ENCODE measurements at places on chromosomes 16 and 17. TPM values are rescaled to one million over a fixed set of nuclear protein-coding genes. Genes with fewer than 3 reads are reported as not detected.

GRCh38 chr17:51611585-51611984 is 351.2 kb downstream of the UTP18 start:
- no peak overlapping the region for H3K27ac ChIP-seq
- no peak overlapping the region for H3K4me3 ChIP-seq
- no peaks in the 10 kb centered on the region for H3K36me3 ChIP-seq
- no peaks in the 10 kb centered on the region for H3K27me3 ChIP-seq
- DNase-seq: no peak
- H3K4me1 ChIP-seq: no peaks in the 10 kb centered on the region

- no peak overlapping the region for H3K27ac ChIP-seq
- no peak overlapping the region for H3K4me3 ChIP-seq
- H3K4me1 ChIP-seq: 0 out of 2 replicates have a peak, but pooled peaks cover 5% of the 10 kb centered on the region
- no peaks in the 10 kb centered on the region for H3K27me3 ChIP-seq
- no peaks in the 10 kb centered on the region for H3K36me3 ChIP-seq
- no peak for DNase-seq
Observed at GRCh38 chr16:82005027-82005830, 6.0 kb downstream of the SDR42E1 start.

GRCh38 chr16:29877266-29877961 is 14.4 kb upstream of the CDIPT start:
- H3K36me3 ChIP-seq: no peaks in the 10 kb centered on the region
- peak; percentile 100 for DNase-seq
- H3K4me3 ChIP-seq: peak overlapping the region; percentile 54

DNA sequence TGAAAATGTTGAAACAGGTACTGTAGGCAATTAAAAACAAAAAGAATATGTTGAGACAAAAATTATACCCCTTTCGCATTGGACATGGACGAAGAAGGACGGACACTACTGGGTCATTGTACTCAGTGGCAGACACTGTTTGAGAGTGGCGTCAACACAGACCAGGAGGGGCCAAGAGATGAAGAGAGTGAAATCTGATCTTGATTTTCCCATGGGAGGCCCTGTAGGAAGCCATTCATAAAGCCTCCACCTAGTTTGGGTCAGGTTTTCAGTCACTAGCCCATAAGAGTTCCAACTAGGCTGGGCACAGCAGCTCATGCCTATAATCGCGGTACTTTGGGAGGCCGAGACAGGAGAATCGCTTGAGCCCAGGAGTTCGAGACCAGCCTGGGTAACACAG is 23.6 kb upstream of the SMURF2 start:
- no peak overlapping the region for H3K4me3 ChIP-seq
- H3K36me3 ChIP-seq: no peaks in the 10 kb centered on the region
- no peaks in the 10 kb centered on the region for H3K4me1 ChIP-seq

DNA sequence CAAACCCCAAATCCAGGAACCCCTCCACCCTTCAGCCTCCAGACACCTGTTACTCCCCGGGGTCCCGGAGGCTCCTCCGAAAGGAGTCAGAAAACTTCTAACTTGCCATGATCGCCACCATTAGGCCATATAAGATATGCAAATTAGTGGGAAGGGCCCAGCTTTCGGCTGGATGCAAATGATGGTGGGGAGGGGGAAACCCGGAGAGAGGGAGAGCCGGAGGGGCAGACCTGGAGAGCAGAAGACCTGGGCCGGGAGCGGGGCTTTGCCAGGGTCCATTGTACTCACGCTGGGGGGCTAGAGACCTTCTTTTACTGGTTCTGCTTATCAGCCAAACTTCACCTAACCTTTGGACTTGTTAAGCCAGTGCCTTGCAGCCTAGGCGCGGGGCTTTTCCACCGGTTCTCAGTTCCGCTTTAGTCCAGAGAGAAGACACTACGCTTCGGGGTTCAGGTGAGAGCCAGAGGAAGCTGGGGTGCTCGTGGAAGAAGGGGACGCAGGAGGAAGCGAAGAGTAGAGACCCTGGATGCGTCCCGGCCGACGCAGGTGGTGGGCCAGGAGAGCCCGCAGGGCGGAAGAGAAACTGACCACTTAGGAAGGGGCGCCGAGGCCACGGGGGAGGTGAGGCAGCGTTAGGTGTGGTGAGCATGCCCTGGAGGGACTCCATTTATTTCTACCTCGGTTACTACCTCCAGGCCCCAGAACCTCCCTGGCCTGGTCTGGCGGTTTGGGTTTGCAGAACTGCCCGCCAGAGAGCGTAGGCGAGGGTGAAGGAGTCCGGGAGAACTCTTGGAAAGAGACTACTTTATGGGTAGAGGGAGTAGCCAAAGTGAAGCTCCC is at the start of gene HNF1B:
TSS of gene HNF1B (minus strand) at position 99 of the 840 bp plus-strand sequence. CDS start 175 bp downstream, outside the sequence.
- H3K4me1 ChIP-seq: peaks cover 24% of the 10 kb centered on the region
- peaks cover 94% of the 10 kb centered on the region for H3K27me3 ChIP-seq
- peak within 1 kb of the TSS; percentile 78 for H3K4me3 ChIP-seq
- no peaks in the 10 kb centered on the region for H3K36me3 ChIP-seq

DNA sequence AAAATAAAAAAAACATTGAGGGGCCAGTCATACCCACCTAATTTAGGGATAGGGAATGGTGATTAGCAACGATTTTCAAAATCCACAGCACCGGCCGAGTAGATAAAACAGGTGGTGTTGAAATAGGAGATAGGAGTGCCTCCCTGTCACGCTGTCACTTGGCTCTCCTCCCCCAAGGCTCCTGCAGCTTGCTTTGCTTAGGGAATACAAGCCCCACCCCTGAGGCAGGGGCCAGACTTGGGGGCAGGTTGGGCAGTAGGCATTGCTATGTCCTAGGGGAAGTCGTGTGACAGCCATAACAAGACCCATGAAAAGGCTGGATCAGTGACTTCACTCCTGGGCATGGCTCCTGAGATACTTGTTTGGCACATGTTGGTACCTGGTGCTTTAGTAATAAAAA is 25.8 kb downstream of the POLR2A start:
- H3K36me3 ChIP-seq: peaks cover 28% of the 10 kb centered on the region
- no peak for DNase-seq
- no peaks in the 10 kb centered on the region for H3K4me1 ChIP-seq
- no peaks in the 10 kb centered on the region for H3K27me3 ChIP-seq
- H3K4me3 ChIP-seq: no peak overlapping the region

- H3K27ac ChIP-seq: no peak overlapping the region
- no peak overlapping the region for H3K4me3 ChIP-seq
- H3K4me1 ChIP-seq: no peaks in the 10 kb centered on the region
- no peaks in the 10 kb centered on the region for H3K36me3 ChIP-seq
- no peaks in the 10 kb centered on the region for H3K27me3 ChIP-seq
- no peak for DNase-seq
Observed at GRCh38 chr17:80768936-80769335, 222.7 kb upstream of the CHMP6 start.

GRCh38 chr16:13421726-13422125 is 498.2 kb upstream of the ERCC4 start:
- H3K4me3 ChIP-seq: no peak overlapping the region
- no peaks in the 10 kb centered on the region for H3K36me3 ChIP-seq
- no peak overlapping the region for H3K27ac ChIP-seq
- peaks cover 8% of the 10 kb centered on the region for H3K4me1 ChIP-seq

GRCh38 chr17:5211458-5211857 is 19.8 kb upstream of the ZNF594 start:
- no peaks in the 10 kb centered on the region for H3K4me1 ChIP-seq
- no peaks in the 10 kb centered on the region for H3K27me3 ChIP-seq
- no peak for DNase-seq
- no peaks in the 10 kb centered on the region for H3K36me3 ChIP-seq
- no peak overlapping the region for H3K4me3 ChIP-seq

GRCh38 chr17:17833658-17834357 is 3.0 kb downstream of the SREBF1 start:
- peaks cover 34% of the 10 kb centered on the region for H3K4me1 ChIP-seq
- no peak for DNase-seq
- no peaks in the 10 kb centered on the region for H3K27me3 ChIP-seq

DNA sequence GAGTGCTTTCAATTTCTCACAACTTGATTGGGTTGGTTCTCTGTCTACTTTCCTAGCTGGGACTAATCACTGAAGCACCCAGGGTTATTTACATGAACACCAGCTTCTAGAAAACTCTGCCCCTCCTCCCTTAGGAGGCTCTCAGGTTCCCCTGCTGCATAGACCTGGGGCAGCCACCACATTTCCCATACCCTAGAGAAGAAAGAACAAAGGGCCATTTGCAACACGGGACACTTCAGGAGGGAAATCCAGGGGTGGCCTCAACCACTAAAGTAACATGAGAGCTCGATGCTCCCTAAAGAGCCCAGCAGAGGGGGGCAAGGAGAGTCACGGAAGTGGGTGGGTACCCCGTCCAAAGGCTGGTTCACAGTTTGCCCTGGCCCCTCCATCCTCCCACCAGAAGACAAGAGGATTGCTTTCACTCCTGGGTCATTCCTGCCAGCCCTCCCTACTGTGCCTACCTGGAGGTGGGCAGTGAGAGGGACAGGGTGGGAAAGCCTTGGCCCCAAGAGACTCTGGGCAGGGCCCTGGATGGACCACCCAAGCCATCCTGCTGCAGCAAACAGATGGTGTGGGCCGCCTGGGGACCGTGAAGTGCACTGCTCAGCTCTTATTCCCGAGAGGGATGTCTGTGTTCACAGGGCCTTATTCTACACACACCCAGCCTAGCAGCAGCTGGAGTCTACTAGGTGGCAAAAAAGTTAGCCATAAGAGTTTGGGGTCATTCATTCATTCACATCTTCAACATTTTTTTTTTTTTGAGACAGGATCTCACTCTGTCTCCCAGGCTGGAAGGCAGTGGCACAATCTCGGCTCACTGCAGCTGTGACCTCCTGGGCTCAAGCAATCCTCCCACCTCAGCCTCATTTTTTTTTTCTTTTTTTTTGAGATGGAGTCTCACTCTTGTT is 392.1 kb downstream of the SOX9 start:
- H3K27ac ChIP-seq: no peak overlapping the region
- peaks cover 22% of the 10 kb centered on the region for H3K4me1 ChIP-seq

DNA sequence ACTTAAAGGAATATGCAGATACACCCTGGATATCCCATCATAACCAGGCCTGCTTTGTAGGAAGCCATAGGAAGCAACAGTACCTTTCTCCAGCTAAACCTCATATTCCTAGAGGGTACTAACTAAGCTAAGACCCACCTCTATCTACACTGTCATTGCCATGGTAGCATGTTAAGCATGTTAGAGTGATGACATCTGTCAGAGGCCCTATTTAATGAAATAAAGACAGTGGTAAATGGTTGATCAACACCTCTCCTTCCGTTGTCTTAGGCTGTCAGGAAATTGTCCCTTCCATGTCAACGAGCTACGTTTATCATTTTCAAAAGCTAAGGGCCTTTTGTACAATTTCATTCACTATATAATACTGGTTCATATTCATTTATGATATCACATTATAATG is 251.1 kb upstream of the PSMD7 start:
- no peak overlapping the region for H3K27ac ChIP-seq
- no peak overlapping the region for H3K4me3 ChIP-seq
- H3K4me1 ChIP-seq: no peaks in the 10 kb centered on the region
- no peak for DNase-seq
- H3K27me3 ChIP-seq: no peaks in the 10 kb centered on the region
- H3K36me3 ChIP-seq: no peaks in the 10 kb centered on the region

- H3K36me3 ChIP-seq: peaks cover 18% of the 10 kb centered on the region
- no peaks in the 10 kb centered on the region for H3K27me3 ChIP-seq
- no peak overlapping the region for H3K4me3 ChIP-seq
- H3K27ac ChIP-seq: peak overlapping the region; percentile 34
Observed at GRCh38 chr16:11682655-11683096, 14.4 kb downstream of the SNN start.

- H3K27ac ChIP-seq: no peak overlapping the region
- no peak for DNase-seq
- H3K4me1 ChIP-seq: peaks cover 12% of the 10 kb centered on the region
- peaks cover 8% of the 10 kb centered on the region for H3K27me3 ChIP-seq
- H3K36me3 ChIP-seq: peaks cover 34% of the 10 kb centered on the region
Observed at GRCh38 chr17:32445497-32445896, 1.2 kb downstream of the PSMD11 start.

DNA sequence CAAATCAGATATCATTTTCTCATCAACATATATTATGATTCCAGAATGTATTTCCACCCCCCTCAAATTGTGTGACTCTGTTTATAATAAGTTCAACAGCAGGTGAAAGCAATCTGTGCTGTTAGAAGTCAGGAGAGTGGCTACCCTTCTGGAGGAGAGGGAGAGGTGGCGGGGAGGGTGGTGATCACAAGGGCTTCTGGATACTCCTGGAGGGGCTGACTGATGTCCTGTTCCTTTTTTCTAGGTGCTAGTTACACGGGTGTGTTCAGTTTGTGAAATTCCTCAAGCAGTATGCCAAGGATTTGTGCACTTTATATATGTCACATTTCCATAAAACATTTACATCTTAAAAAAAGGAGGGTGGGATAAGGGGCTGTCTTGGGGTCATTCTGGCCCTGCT is 119.1 kb downstream of the IRF8 start:
- no peaks in the 10 kb centered on the region for H3K27me3 ChIP-seq
- H3K36me3 ChIP-seq: no peaks in the 10 kb centered on the region
- no peak for DNase-seq
- no peaks in the 10 kb centered on the region for H3K4me1 ChIP-seq

- H3K4me3 ChIP-seq: no peak overlapping the region
- H3K27me3 ChIP-seq: no peaks in the 10 kb centered on the region
- DNase-seq: no peak
Observed at GRCh38 chr16:31420037-31420436, 8.1 kb downstream of the COX6A2 start.

- no peaks in the 10 kb centered on the region for H3K4me1 ChIP-seq
- DNase-seq: peak; percentile 79
- no peak overlapping the region for H3K27ac ChIP-seq
- no peaks in the 10 kb centered on the region for H3K27me3 ChIP-seq
Observed at GRCh38 chr16:10514369-10515055, 65.9 kb downstream of the EMP2 start.

Gene MYL4
- polyA plus RNA-seq: 0.44 TPM

Gene HASPIN
- 6.1 TPM for polyA plus RNA-seq

Gene INCA1
- 1.3 TPM for polyA plus RNA-seq

Gene LGALS9B
- polyA plus RNA-seq: not detected

Gene LSM12
- 226 TPM for polyA plus RNA-seq
